ENCODE measurements at places on chromosomes 3 and 15.

DNA sequence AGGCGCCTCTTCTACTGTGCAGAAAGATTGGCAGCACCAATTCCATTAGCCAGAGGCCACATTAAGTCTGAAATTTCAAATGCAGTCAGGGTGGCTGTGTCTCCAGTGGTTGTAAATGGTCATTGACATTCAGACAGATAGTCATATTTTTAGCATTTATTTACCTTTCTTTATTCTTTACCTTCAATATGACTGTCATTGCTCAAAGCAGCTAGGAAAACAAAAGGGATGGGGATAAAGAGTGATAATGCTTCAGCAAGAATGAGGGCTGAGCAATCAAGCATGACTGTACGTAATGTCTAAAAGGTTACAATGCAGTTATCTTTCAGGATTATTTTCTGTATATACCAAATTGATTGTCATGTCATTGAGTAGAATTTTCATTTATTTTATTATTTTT, 360.4 kb downstream of the EFHB start:
- DNase-seq: no peak

GRCh38 chr3:125257536-125257935, 45.0 kb upstream of the SLC12A8 start:
- DNase-seq: no peak

GRCh38 chr3:185342459-185343174, 20.3 kb upstream of the MAP3K13 start:
- no peak for DNase-seq

DNA sequence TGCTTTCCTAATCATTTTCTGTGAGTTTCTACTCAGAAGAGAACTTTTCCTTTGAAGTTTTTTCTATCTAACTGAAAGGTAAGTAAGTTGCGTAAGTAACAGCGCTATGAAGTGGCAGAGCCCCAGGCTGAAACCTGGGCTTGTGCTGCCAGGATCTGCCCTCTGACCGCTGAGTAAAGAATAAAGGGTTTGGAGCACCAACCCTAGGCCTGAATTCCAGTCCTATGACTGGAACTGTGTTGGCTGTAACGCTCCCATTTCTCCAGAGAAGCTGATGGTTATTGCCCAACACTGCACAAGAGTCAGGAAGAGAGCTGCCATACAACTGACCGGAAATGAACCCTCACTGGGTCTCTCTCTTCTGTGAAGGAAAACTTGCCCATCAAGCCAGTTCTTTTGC, 87.0 kb downstream of the FOXB1 start:
- peak; percentile 86 for DNase-seq

DNA sequence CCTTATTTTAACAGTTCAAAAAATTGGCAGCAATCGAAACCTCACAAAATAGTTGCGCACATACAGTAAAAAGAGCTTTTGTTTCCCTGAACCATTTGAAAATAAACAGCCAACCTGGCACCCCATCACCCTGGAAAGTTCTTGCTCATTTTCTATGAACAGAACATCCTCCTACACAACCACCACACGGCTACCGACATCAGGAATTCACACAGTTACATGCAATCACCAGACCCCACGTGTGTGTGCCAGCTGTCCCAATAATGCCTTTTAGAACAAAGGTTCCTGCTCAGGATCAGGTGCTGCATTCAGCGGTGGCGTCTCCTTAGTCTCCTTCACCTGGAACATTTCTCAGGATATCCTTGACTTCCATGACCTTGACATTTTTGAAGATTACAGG, 186.5 kb downstream of the KLF13 start:
- DNase-seq: no peak

- DNase-seq: no peak
Observed at GRCh38 chr3:28218071-28218916, 23.1 kb upstream of the CMC1 start.

GRCh38 chr3:126129398-126129891, 45.5 kb upstream of the SLC41A3 start:
- no peak for DNase-seq

DNA sequence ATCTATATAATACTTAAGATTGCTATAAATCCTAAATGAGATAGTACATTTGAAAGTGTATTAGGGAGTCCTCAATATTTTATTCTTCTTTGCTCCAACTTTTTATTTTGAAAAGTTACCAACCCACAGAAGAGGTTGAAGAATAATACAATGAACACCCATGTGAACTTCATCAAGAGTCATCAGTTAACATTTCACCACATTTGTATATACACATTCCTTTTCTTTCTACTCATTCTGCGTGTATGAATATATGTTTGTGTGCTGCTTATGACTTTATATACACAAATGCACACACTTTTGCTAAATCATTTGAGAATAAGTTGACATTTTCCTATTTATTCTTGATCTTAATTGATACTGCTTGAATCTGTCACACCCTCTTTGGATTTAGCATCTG, 193.3 kb upstream of the CGNL1 start:
- DNase-seq: no peak

DNA sequence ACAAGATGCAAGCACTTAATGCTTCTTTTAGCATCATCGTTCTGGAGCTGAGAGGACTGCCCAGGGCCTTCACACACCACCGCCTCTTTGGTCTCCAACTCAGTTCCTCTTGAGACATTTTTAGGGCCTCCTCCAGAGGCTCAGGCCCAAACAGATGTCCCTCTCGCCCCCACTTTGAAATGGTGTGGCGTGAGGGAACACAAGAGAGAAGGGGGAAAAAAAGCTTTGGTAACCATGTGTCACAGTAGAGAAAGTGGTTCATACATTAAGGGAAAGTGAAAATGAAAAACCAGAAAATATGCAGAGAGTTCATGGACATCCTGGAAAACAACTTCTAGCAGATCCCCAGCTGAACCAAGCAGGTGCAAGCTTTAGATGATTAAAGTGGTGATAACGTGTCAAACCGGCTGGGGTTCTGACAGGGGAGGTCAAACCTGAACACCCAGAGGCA, 33.1 kb upstream of the FOXP1 start:
- no peak for DNase-seq
